ENCODE measurements at places on chromosomes 7 and 10.

GRCh38 chr7:135454060-135454459 is 55.8 kb downstream of the CNOT4 start:
- DNase-seq, result no peak

DNA sequence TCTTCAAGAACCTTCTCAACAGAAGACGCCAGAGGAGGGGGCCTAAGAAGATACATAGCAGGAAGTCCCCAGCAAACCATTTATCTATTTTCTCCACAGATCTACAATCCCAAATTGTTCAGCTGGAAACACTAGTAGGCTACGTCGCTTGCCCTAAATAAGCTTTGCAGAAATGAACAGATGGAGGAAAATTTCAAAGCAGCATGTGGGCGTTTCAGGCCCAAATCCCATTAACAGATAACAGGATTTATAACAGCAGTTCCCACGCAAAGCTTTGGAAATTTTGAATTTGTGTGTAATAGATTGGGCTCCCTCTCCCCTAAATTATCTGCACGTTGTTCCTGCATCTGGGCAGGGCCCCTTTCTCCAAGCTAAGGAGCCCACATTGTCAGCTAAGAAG is 60.6 kb upstream of the FRMD4A start:
- DNase-seq, result no peak

DNA sequence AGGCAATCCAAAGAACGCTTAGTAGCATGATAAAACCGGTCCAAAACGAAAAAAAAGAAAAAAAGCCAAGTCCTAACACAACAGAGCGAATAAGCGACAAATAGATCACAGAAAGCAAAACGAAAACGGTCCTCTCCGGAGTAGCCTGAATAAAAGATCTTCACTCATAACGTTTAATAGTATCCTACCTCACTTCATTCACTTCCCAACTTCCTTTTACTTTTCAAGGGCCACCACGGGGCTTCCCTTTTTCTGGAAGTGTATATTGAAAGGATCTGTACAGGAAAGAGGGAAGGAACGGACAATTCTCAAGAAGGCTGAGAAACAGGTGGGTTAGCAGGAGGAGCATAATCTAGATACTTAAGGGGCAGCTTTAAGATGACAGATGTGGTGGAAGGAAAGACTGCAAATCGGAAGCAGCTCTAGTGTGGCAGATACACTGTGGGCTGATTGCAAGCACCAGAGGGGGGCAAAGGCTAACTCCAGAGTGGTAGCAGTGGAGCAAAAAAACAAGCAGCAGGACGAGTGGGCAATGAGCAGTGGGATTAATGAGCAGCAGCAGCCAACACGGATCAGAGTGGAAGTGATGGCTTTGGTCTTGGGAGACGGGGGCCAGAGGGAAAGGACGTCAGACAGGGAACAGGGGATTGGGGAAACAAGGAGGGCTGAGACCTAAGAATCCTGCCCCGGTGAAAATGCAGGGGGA is 866 bp downstream of the CNOT4 start:
- DNase-seq, result no peak

GRCh38 chr10:58063861-58064480 is 203.7 kb downstream of the IPMK start:
- DNase-seq, result no peak

DNA sequence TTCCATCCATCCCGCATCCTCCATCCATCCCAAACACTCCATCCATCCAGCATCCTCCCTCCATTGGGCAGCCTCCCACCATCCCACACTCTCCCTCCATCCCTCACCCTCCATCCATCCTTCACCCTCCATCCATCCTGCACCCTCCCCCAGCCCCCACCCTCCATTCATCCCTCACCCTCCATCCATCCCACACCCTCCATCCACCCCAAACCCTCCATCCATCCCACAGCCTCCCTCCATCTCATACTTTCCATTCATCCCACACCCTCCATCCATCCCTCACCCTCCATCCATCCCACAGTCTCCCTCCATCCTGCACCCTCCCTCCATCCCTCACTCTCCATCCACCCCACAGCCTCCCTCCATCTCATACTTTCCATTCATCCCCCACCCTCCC is 60.4 kb downstream of the FOXI2 start:
- no peak for DNase-seq

DNA sequence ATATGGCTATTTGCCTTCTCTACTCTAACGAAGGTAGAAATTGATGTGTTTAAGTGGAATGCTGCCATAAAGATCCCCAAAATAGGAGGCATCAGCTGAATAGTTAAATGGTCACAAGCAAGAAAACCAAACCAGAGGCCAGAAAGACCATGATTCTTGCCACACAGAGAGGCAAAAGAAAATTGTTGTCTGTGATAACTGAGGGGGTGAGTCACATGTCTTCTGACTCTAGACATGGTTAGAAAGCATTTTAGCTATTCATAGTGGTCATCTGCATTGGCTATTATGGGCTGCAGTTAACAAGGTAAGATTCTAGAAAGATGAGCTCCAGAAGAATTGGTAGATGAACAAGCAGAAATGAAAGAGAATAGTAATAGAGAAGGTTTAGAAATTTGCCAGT is 361.4 kb upstream of the NPSR1 start:
- DNase-seq, result no peak

DNA sequence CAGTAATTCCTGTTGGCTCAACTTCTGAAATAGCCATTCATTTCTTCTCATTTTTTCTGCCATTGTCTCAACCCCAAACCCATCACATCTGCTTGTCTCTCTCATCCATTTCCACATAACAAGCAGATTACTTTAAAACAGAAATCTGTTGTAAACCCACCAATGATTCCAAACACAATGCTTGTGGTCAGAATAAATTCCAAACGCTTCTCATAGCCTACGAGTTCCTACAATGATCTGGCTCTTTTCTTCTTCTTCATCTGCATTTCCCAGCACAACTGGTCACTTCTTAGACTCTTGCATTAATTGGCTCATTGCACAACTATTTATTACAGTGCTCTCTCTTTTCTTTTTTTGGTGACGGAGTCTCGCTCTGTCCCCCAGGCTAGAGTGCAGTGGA is 364.1 kb downstream of the GATA3 start:
- DNase-seq, result no peak

- no peak for DNase-seq
These were observed 34.1 kb downstream of the KCNMA1 start for GRCh38 chr10:77603534-77603927.

DNA sequence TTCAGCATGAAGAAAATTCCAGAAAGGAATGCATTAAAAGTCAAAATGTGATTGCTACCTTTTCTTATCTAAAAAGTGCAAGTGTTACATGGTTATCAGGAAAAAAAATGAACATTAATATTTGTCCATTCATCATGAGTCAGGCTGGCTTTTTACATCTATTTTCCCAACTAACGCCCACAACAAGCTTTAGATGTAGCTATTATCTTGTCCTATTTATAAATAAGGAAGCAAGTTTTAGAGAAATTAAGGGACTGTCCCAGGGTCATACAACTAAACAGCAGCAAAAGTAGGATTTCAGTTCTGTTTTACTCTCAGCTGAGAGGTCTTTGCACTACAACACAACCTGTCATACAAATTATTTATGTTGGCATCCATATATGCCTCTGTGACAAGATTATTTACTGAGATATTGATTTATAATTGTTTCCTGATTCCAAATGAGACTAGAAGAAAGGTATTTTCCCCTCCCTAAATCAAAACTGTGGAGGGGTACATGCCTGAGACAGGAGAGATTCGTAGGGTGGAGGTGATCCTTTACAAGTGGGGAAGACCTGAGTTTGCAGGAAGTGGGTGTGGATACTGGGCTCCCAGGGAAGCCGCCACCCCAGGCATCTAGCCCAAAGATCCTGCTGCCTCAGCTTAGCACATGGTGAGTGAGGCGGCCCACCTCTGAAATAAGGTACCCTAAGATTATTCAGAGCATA is 57.2 kb upstream of the ARID5B start:
- no peak for DNase-seq

GRCh38 chr10:94122211-94122610 is 128.5 kb downstream of the PLCE1 start:
- DNase-seq, result no peak

- DNase-seq, result no peak
These were observed 14.0 kb downstream of the KNDC1 start for GRCh38 chr10:133173860-133174640.

- peak; percentile 17 for DNase-seq
These were observed 7.7 kb upstream of the ADGRA1 start for GRCh38 chr10:133079836-133080682.

- DNase-seq, result no peak
These were observed 219.1 kb downstream of the PHTF2 start for GRCh38 chr7:78017591-78018100.

DNA sequence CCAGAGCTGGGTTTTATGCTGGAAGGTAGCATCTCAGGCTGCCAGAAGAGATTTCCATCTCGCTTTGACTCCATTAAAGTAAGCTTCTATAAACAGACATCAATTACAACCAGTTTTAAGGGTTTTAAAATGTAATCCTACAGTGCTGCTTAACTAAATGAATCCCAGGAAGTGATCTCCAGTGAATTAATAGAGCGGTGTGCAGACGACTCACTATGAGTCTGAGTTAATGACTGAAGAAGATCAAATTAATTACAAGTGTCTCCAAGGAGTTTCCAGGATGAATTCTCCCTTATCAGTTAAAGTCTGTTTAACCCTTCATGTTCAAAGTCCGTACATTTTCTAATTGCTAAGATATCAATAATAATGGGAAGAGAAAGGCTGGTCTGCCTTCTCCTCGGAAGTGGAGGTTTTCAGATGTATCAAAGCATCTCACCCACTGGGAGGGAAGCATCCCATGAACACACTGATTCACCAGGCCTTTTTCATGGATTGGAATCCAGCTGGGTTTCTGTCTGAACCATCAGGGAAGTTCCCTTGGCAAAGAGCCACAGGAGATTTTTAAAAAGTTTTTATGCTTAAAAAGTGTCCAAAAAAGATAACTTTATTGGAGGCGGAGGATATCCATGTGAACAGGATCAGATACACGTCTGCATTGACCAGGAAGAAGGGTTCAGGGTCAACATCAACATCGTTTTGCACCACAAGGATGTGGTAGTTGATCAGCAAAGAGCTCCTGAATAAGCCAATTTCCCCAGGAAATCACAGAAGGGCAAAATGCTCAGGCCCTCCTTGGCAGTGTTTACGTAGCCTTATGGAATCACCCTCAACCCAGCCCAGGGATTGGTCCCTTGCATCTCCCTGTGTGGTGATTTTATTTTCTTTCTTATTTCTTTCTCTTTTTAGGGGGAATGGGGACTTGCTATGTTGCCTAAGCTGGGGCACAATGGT is 288.2 kb downstream of the POU6F2 start:
- DNase-seq, result no peak

GRCh38 chr10:97434557-97434956 is 8.6 kb downstream of the PGAM1 start:
- DNase-seq, result no peak

DNA sequence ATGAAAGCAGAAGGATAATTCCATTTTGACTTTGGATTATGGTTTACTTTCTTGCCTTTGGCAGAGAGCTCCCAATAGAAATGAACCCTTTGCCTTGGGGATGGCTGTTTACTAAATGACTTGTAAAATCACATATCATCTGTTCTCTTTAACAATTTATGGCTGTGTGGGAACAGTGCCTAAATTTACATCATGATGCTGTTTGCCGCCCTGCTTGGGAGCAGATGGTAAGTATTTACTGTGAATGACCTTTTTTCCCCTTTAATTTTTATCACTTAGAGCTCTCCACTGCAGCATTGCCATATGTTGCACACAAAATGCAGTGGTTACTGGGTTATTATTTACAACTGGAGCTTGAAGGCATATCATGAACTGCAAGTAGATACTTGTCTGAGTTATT is 13.4 kb downstream of the HEPACAM2 start:
- no peak for DNase-seq

DNA sequence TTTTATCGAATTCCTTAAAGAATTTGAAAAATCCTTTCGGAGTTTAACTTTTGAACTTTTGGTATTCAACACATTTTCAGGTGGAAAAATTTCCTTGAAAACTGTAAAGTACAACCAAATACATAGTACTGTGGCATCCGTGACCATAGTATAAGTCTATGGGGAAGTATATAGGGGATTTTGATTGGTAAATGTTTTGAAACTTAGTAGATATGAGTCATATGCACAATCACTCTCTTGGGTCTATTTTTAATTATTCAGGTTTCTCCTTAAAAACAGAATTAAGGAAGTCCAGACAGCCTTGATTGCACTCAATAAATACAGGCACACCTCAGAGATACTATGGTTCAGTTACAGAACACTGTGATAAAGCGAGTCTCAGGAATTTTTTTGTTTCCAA is 64.2 kb downstream of the AVL9 start:
- DNase-seq, result no peak

GRCh38 chr7:150393325-150393724 is 14.2 kb downstream of the ZNF775 start:
- no peak for DNase-seq

GRCh38 chr10:114492351-114493037 is 88.2 kb upstream of the AFAP1L2 start:
- DNase-seq, result no peak

DNA sequence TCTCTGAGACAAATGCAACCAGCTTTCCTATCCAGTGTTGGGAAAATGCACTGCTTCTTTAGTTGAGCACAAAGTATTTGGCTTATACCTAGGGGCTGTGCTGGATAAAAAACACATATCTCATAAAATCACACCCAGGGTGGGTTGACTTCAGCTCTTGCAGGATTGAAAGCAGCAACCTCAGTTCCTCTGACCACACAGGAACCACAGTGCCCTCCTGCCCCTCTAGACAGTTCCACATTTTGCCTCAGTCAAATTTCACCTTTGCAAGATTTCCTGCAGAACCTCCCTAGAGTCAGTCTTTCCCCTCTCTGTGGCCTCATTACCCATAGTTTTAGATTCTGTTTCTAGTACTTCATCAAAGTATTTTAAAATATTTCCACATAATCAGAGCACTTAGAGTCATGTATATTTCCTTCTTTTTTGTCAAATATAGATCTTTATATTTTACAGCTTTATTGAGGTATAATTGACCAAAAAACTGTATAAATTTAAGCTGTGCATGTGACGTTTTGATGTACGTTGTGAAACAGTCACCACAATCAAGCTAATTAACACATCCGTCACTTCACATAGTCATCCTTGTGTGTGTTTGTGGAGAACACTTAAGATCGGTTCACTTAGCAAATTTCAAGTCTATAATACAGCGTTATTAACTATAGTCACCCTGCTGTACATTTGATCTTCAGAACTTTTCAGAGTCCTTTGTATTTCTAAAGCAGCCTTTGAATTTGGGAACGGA is 37.0 kb upstream of the EGR2 start:
- DNase-seq, result no peak

DNA sequence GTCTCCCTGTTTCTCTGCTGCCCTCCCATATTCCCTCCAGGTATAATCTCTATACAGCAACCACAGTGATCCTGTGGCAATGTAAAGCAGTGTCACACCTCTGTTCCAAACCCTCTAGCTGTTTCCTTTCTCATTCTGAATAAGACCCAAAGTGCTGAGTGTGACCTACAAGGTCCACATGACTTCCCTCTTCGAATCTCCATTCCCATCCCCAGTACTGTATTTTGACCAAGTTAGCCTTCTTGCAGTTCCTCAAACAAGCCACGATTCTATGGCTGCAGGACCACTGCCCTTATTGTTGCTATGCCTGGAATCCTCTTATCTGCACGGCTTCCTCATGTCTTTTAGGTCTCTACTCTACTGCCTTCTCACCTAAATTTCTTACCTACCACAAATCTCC is 291.9 kb downstream of the DOCK4 start:
- no peak for DNase-seq

GRCh38 chr7:78383096-78383880 is 584.7 kb downstream of the PHTF2 start:
- DNase-seq, result no peak

Measured in iPS DF 19.7 (cell line).